LHCN-M2 (cell line): ENCODE measurements at places on chromosomes 2 and 18. TPM values are rescaled to one million over a fixed set of nuclear protein-coding genes. Genes with fewer than 3 reads are reported as not detected.

- DNase-seq = no peak
Measured at GRCh38 chr2:126228531-126228930, 427.4 kb upstream of the GYPC start.

DNA sequence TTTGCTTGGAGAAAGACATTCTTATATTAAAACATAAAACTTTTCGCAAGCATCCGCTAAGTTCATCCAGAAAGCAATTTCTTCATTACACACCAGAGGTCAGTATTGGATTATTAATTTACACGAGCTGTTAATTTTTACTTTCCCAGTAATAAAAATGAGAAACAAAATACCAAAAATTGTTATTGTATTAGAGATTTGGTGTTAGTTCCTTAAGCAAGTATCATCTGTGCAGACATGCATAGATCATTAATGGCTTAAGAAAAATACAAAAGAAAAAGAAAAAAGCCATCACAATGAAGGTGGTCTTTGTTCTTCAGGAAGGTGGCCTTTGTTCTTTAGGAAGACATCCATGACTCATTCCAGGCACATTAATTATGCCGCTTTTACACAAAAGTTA lies 53.6 kb upstream of the HNMT start:
- DNase-seq = peak; percentile 29

DNA sequence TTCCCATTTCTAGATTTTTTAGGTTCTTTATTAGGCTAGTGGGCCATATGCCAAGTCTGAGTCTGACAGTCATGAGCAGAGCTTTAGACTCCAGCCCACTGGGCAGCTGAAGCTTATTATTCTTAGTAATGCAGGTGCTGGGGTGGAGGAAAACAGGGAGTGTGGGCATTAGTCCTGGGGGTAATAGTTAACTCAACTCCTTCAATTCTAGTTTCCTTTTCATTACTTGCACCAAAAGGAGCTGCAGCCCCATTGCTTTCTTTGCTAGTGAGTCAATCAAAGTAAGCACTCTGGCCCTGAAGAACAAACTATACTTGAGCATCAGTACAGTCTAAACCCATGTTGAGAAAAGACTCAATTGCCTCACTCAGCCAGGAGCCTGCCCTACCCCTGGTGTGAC lies 35.5 kb downstream of the ICOS start:
- no peak for DNase-seq

DNA sequence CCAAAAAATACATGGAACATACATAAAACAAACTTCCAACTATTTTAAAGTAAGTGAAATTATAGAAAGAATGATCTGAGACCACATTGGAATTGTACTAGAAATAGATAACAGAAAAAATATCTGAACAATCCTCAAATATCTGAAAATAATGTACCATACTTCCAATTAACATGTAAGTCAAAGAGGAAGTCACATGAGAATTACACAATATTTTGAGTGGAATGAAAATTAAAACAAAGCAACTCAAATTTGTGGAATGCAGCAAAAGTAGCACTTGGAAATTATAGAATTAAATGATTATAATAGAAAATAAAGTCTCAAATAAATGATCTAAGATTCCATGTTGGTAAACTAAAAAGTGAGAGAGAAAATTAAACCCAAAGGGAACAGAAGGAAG lies 38.3 kb upstream of the CTIF start:
- DNase-seq = no peak

- no peak for DNase-seq
Measured at GRCh38 chr2:170362313-170362870, 184.4 kb downstream of the MYO3B start.

GRCh38 chr18:55863876-55864275 lies 275.9 kb upstream of the TCF4 start:
- no peak for DNase-seq

GRCh38 chr18:58057291-58057965 lies 13.4 kb downstream of the NEDD4L start:
- DNase-seq = no peak

- DNase-seq = no peak
Measured at GRCh38 chr2:208819190-208819589, 412.6 kb downstream of the PTH2R start.

- no peak for DNase-seq
Measured at GRCh38 chr18:70982292-70982691, 693.4 kb downstream of the SOCS6 start.

DNA sequence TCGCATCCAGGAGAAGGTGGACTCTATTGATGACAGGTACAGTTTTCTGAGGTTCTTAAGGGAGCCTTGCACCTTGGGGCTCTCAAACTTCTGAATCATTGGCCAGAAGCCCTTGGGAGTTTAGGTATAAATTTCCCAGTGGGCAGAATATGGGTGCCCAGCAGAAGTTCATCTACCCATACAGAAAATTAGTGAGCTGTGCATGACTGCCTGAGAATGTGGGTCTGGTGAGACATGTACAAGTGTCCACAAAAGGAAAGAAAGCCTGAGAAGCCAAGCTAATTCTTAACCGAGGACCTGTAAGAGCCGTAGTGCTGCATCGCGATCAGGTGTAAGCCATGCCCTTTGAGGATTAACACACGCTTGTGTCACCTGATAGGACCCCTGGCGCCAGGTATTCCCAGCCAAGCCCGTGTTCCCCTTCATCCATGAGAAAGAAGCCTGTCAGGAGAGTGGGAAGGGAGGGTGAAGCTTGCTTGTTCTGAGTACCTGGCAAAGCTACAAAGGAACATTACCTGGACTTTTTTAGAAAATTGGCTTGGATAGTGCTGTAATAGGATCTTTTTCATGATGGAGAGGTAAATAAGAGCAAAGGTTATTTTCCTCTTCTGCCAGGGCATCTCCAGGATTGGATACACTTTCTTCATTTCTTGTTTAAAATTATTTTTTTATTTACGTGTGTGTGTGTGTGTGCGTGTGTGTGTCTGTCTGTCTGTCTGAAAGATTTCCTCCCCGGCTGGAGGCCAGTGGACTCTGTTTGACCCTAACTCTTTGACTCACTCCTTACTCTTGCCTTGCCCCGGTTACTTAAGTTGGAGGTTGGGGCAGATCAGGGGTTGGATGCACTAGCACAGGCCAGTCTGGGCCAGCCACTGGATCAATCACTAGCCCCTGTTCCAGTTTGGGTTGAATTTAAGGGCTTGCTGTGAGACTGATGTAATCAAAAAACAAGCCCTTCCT lies 90.4 kb upstream of the EML6 start:
- peak; percentile 72 for DNase-seq

GRCh38 chr2:40680547-40680946 lies 228.7 kb upstream of the SLC8A1 start:
- DNase-seq = peak; percentile 12

GRCh38 chr2:134912361-134912760 lies 6.3 kb upstream of the CCNT2 start:
- DNase-seq = peak; percentile 77

Gene INPP5D
- total RNA-seq = 0.34 and 2.6 TPM in 2 replicates

Gene GDF7
- total RNA-seq = not detected in 2 replicates

Gene GALNT13
- total RNA-seq = 0.13 and 0.75 TPM in 2 replicates

Gene TMEM247
- total RNA-seq = not detected in 2 replicates

Gene SRD5A2
- not detected in 2 replicates for total RNA-seq
